GM12891 (cell line): ENCODE measurements at places on chromosomes 3 and 15.

DNA sequence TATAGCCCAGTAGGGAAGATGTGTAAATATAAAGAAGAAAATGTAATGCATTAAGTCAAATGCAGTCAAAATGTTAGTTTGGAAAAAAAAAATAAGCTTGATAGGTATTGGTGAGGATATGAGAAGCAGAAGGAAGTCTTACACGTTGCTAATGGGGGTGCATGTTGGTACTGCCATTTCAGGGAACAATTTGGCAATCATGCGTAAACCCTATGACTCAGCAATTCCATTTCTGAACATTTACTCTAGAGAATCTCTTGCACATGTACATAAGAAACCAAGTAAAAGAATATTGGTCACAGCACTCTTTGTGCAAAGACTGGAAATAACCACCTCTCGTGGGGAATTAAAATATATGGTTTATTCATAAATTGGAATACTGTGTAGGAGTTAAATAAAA lies 35.5 kb upstream of the TIMP4 start:
- DNase-seq, result no peak

- DNase-seq, result peak; percentile 42
Observed at GRCh38 chr3:159804726-159805410, 183.8 kb upstream of the IL12A start.

- no peak for DNase-seq
Observed at GRCh38 chr15:33131552-33132232, 62.8 kb downstream of the FMN1 start.

GRCh38 chr15:73474785-73475184 lies 31.8 kb downstream of the REC114 start:
- DNase-seq, result no peak

- no peak for DNase-seq
Observed at GRCh38 chr3:129305592-129306091, 27.0 kb downstream of the HMCES start.

DNA sequence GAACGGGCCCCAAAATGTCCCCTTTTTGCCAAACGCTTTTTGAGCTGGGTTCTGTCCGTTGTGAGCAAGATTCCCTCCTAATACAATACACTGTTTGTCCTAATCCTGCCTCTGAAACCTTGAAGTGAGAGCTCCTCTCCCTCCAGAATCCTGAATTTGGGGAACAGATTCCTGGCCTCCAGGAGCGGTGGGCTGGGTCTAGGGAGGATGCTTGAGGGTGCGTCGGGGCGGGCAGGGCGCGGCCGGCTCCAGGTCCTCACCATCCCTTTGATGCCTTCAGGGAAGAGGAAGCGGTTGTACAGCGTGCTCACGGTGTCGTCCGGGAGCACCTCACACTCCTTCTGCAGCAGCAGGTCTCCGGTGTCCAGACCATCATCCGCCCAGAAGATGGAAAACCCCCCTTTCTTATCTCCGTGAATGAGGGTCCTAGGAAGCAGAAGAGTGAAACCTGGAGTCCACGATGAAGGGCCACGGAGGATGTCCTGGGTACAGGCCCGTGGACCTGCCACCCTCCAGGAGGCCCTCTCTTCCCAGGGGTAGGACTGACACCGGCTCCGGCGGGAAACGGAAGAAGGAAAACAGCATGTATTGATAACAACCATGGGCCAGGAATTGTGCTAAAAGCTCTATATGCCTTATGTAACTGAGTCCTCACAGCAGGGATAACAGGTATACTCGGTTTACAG lies 23.2 kb downstream of the ALDH1L1 start:
- no peak for DNase-seq

- no peak for DNase-seq
Observed at GRCh38 chr15:69000725-69001503, 13.6 kb upstream of the NOX5 start.

DNA sequence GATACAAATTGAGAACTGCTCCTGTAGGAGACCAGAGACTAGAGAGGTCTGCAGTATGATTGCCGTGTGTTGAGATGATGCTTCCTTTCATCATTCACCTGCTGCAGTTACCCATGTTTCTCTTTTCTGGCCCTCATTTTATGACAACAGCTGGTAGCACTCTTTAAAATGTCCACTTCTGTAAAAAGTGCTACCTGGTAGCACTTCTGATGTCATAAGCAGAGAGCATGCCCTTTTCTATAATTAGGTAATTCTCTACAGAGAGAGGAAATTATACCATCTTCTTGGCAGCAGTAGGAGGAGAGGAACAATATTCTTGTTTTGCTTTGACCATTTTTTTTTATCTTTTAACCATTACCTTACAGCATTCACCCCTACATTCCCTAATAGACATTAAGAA lies 123.8 kb downstream of the PPM1L start:
- DNase-seq, result no peak

DNA sequence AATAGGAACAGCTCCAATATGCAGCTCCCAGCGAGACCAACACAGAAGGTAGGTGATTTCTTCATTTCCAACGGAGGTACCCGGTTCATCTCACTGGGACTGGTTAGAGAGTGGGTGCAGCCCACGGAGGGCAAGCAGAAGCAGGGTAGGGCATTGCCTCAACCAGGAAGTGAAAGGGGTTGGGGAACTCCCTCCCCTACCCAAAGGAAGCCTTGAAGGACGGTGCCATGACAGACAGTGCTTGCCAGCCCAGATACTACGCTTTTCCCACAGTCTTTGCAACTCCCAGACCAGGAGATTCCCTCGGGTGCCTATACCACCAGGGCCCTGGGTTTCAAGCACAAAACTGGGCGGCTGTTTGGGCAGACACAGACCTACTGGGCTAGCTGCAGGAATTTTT lies 576.9 kb upstream of the NECTIN3 start:
- DNase-seq, result no peak

GRCh38 chr15:46059921-46060594 lies 425.2 kb downstream of the SQOR start:
- no peak for DNase-seq
